ENCODE measurements at places on chromosomes 2 and 18.

GRCh38 chr2:138238908-138239307 is 262.7 kb upstream of the SPOPL start:
- no peak for DNase-seq

DNA sequence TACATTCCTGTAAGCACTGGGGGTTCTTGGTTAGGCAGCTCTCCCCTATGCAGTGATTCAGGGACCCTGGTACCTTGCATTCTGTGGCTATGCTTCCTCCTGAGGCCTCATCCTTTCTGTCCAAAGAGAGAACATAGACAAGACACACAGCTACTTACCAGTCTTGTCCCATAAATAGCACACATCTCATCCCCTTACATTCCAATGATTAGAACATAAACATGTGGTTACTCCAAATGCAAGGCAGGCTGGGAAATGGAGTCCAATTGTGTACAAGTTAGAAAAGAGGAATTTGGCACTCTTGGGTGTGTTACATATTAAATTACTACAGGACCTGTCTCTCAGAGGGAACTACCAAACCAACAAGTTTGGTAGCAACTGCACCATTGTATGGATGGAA is 171.3 kb downstream of the ARHGAP15 start:
- no peak for DNase-seq

GRCh38 chr18:26656431-26656943 is 108.1 kb upstream of the KCTD1 start:
- DNase-seq, result no peak

GRCh38 chr18:79962311-79962710 is 2.1 kb upstream of the HSBP1L1 start:
- DNase-seq, result no peak

- DNase-seq, result no peak
These were observed 144.4 kb downstream of the MREG start for GRCh38 chr2:215868846-215869543.

- no peak for DNase-seq
These were observed 604 bp upstream of the STK11IP start for GRCh38 chr2:219596954-219597551.

GRCh38 chr18:48219037-48219809 is 190.0 kb downstream of the ZBTB7C start:
- DNase-seq, result no peak

DNA sequence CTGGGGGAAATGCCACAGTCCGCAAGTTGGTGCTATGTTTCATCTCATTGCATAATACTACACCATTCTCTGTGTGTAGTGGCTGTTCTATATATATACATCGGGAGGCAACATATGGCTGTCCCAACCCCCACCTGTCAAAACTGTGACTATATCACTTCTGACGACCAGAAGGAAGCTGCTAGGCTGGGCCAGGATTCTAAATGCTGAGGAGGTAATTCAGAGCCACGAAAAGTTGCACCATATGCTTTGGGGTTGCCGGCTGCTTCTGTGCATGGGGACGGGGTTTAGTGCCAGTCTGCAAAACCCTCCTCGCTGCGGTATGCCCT is 117.3 kb downstream of the MSH2 start:
- no peak for DNase-seq

GRCh38 chr2:166229678-166230023 is 101.8 kb upstream of the SCN1A start:
- no peak for DNase-seq

DNA sequence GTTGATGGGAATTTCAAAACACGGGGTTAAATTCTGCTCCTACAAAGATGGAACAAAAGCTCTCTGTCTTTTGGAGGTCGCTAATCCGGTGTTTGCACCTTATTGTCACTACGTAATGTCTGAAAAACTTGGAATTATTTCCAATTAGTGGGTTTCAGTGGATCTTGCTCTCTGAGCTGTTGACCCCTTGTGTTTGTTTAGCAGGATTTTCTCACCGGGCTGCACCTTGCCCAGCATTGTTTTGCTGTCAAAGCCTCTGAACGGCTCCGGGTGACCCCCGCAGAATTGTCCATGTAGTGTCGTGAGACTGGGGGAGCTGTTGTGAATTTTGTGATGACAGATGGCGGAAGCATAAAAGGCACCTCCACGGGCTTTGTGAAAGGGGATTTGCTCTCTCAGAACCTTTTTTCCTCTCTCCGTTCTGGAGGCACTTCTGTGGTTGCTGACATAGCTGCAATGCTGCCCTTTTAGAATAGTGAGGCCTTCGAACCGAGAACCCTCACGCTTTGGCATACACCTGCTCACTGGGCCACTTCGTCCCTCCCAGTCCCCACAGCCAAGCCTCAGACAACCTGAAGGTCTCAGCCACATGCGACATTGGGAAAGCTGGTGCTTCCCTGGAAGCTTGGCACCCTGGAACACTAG is 129.4 kb downstream of the ACOXL start:
- no peak for DNase-seq

- DNase-seq, result no peak
These were observed 138.0 kb upstream of the LYPD6 start for GRCh38 chr2:149192427-149192826.

GRCh38 chr2:231029563-231029962 is 7.8 kb upstream of the C2orf72 start:
- DNase-seq, result no peak

DNA sequence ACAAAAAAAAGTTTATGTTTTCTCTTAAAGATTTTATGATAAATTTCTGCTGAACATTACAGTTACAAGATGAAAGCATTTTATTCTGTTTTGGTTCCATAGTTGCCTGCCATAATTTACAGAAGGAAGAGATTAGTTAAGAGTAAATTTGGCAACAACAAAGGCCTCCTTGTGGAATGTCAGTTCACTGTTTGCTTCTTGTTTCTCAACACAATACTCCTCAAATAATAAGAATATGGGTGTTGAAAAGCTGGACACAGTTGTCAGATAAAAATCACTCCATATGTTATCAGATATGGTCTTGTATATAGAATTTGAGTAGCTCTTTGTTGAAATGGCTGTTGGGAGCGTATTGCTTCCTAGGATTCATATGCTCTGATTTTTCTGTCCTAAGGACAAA is 359.5 kb downstream of the CPS1 start:
- no peak for DNase-seq

DNA sequence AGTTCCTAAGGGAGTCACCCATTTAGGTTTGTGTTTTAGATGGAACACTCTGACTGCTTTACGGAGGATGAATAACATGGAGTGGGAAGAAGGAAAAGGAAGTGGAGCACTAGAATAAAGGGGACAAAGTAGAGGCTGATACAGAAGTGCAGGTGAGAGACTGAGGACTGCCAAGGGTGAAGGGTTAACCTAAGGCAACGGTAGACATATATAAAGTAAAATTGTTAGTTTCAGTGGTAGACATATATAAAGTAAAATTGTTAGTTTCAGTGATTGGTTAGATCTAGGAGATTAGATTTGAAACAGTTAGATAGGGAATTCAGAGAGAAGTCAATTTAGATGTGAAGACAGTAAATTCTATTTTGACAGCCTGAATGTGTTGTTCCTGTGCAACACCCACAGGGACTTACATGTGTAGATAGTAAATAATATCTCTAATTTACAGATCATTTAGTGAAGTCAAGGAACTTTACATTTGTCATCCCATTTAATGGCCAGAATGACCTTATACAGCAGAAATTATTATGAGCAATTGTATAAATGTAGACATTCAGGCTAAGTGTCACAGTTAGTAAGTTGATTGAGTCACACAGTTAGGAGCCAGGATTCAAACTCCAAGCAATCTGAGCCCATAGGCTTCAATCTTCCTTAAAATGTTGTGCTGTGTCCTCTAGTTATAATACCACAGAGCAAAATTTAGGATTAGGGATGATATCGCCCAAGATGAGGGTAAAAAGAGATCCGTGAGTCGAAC is 270.8 kb upstream of the UBE2E3 start:
- no peak for DNase-seq

GRCh38 chr2:96949701-96950350 is 36.6 kb downstream of the FAM178B start:
- DNase-seq, result no peak

DNA sequence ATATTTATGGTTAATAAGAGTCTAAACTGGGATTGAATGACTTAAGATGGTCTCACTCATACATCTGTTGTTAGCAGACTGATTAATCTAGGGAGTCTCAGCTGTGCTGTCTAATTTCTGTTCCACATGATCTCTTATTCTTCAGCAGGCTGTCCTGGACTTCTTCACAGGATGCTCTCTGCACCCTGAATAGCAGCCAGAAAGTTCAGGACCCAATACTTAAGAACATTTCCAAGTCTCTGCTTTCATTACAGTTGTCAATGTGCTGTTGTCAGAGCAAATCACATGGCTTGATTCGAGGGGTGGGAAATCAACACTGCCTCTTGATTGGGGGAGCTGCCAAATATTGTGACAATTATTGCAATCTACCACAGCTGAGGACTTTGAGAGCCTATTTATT is 627.1 kb upstream of the SLC8A1 start:
- DNase-seq, result no peak

DNA sequence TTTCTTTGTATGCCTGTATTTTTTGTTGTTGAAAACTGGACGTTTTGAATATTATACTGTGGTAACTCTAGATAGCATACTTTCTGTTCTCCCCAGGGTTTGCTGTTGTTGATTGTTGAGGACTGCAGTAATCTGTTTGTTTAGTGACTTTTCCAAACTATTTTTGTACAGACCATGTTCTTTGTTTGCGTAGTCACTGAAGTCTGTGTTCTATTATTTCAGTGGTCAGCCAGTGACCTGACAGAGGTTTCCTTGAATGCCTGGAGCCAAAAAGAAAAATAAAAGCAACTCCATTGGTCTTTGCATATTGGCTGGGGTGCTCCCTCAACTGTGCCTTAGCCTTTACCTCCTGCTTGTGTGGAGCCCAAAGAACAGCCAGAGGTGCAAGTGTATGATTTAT is 42.7 kb upstream of the PHLPP1 start:
- DNase-seq, result no peak

DNA sequence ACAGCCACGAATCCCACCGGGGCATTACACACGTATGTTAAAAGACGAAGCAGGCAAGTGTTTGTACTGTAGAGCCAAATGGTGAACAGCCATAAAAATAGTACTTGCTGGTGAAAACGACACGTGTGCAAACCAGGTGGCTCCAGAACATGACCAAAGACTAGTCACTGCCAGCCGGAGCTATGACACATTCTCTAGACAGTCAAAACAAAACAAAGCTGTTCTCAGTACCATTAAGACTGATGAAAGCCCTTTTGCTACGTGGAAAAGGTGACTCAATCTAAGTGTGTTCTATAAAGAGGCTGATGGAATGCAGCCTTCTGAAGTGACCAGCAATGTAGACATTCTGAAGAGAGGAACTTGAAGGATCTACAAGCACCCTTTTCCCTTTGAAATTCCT is 367.7 kb upstream of the NETO1 start:
- DNase-seq, result no peak

DNA sequence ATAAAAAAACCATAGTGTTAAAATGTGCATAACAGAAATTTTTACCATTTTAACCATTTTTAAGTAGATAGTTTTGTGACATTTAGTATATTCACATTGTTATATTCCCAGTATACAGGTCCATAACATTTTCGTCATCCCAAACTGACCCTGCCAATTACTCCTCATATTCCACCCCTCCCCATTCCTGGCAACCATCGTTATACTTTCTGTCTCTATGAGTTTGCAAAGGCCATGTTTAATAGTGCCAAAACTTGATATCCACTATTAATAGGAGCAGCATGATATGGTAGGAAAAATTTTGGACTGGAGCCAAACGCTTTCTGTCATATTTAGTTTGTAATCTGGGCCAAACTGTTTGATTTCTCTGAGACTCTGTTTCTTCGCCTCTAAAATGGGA is 30.9 kb downstream of the PLCL1 start:
- DNase-seq, result no peak

GRCh38 chr2:236109061-236109460 is 59.1 kb downstream of the GBX2 start:
- no peak for DNase-seq

DNA sequence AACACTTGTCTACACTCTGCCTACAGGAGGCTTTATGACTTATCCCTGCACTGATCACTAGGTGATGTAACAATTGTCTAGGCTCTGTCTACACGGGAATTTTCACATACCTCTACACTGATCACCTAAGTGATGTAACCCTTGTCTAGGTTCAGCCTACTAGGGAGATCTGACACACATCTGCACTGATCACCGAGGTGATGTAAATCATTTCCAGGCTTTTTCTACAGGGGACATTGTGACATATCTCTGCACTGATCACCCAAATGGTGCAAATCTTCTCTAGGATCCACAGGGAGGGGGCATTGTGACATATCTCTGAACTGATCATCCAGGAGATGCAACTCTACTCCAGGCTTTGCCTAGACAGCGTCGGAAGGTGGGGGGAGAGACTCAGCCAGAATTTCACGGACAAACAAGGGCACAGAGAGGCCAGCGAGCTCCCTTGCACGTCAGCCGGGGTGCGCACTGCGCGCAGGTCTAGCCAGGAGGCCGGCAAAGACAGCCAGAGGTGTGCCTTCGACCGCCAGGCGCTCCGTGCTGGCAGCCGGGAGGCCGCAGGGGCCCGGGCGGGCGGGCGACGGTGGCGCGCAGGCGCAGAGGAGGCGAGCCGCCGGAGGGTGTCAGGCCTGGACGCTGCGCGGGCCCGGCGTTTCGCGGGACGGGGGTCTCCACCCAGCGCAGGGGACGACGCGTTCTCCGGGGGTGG is 46.9 kb upstream of the USP14 start:
- peak; percentile 68 for DNase-seq
